ENCODE measurements at places on chromosomes 12 and 14.

GRCh38 chr14:76131071-76131965 lies 20.4 kb upstream of the GPATCH2L start:
- no peak for DNase-seq

- no peak for DNase-seq
These were observed 1.0 kb upstream of the TBK1 start for GRCh38 chr12:64450711-64451486.

DNA sequence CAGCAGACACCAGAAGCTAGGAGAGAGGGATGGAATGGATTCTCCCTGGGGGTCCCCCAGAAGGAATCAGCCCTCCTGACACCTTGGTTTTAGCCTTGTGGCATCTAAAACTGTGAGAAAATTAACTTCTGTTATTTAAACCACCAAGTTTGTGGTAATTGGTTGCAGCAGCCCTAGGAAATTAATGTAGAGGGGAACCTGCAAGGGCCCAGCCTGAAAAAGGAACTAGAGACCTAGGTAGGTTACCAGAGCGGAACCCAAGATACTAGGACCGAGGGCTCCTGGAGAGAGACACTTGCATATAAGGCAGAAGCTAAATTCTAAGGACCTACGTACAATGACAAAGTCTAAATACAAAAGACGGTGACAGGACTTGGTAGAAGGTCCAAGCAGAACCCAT lies 8.1 kb upstream of the DENND5B start:
- no peak for DNase-seq

DNA sequence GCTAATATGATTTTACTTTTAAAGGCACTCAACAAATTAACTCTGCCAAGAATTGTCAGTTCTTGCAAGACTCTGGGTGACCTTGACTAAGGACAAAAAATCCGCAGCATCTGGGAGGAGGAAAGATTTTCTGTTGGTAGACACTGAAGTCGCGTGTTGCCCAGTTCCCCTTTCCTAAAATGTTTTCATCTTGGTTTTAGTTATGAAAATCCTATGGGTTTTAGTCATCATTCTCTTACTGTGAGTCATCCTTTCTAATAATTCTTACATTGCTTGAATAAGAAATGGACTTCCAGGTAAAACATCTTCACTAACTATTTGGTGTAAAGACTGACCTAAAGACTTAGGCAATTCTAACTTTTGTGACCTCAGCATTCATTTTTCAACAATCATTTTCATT lies 9.1 kb downstream of the GSG1 start:
- DNase-seq = no peak

GRCh38 chr14:97490521-97491070 lies 693.4 kb downstream of the VRK1 start:
- no peak for DNase-seq

GRCh38 chr12:89162589-89163261 lies 189.6 kb downstream of the DUSP6 start:
- DNase-seq = no peak

DNA sequence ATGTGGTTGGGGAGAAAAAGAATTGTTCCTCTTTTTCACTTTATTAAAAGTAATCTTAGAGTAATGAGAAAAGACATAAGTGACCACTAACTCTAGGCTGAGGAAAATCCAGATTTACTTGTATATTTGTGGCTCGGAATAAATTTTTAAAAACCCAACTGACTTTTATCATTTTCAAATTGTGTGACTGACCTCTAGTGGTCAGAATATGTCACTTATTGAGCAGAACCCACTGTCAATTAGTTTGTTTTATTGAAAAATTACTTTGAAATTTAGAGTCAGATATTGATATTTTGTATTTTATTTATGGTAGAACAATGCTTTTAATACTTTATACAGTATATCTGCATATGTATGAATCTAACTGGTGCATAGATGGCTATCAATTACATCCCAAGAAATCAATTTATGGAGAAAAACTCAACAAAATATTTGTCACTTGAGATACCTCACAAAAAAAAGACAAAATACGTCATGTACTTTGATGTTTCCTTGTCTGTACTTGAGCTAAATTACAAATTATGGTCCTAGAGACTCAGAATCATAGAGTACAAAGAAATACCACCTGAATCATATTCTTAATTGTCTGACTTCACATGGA lies 229.4 kb downstream of the CNTN1 start:
- no peak for DNase-seq

DNA sequence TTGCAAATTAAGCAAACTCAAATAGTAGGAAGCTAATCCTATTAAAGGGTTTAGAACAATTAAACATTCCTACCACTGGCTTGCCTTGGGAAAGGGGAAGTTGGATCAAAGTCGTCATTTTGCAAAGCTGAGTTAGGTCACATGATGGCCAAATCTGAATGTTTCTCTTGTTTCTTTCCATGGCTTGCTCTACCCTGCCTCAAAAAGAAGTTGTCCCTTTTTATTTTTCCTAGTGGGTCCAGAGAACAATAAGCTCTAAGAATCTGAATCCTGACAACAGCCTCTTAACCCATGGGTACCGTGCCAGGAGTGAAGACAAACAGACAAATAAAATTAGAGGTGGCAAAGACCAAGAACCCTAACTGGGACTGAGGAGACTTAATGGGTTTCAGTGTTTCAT lies 26.2 kb upstream of the NPFF start:
- no peak for DNase-seq

DNA sequence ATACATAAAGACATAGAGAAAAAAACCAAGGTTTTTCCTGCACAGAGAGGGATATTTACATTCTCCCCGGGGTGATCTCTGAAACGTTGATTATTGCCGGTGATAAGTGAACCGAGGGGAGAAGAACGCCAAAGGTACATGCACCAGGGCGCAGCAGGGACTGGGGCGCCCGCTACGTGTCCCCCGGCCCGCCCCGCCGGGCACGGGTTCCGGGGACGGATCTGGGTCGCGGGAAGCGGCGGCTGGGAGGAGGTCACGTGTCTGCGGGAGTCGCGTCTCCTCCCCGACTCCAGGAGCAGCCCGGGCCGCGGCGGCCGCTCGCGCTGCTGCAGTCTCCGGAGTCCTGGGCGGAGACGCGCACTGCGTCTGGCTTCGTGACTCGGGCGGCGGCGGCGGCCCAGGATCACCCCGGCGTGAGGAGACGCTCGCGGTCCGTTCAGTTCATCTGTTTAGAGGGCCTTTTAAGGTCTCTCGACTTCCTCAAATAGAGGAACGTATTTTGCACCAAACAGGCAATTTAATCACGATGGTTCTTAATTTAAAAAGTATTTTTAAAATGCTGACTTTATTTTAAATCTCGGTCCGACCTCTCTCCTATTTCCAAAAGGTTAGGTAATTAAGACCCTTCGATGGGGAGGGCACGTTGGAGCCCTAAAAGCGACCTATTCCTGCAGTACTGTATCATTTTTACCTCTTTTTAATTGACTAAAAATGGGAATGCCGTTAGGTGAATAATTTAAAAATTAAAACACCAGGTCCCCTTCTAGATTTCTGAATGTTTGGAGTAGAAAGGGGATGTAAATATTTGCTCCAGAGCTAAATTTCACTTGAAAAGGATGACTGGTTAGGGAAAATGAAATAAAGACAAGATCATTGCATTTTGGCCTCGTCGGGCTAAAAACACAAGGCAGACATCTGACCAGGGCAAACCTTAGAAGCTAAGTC lies 1.8 kb upstream of the BHLHE41 start:
- peak; percentile 74 for DNase-seq

GRCh38 chr14:67468378-67468730 lies 20.2 kb downstream of the TMEM229B start:
- no peak for DNase-seq

DNA sequence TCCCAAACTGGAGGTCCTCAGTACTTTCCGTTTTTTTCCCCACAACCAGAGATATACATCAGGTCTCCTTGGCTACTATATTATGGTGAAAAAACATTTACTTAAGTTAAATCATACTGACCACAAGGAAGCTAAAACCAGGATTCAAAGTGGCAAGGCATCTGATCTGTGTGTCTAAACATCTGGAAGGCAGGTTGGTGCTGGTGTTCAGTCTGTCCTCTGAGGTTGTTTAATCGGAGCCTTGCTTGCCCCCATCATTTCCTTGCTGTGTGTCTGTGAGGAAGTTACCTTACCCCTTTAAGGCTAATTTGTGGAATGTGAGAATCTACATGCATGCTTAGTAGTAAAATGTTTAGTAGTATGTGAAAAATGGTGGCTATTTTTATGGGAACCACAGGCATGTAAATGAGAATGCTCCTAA lies 75.6 kb downstream of the GALNT4 start:
- DNase-seq = no peak

DNA sequence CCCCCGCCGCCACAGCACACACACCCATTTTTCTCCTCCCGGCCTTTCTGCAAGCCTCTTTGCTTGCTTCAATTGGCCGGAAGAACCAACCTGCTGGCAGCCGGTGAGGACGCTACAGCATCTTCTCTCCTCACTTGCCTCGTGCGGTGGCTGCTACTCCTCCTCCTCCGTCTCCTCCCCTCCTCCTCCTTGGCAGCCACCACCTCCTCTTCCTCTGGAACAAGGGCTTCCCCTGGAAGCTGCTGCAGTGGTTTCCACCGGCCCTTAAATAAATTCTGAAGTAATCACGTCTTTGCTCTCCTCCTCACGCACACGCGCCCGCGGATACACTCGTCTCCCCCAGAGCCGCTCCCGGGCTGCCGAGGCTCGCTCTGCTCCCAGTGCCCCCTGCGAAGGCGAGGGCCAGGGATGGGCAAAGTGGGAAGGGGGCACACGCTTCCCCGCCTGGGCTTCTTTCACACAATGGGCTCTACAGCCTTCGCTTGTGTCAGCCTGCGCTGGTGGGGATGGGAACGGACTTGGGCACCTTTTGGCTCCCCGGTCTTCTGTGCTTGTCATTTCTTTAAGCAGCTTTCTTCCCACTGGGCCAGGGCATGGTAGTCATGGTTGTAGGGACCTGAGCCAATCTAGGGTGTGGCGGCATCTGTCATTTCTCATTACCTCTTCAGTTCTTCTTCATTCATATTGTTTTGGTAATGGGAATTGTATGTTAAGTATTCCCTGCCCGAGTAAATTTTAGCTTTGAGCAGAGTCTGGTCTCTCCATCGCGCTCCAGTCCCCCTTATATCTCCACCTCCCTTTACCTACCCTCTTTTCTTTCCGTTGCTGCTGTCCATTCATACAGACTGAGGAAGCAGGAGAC lies at the start of gene PPFIA2:
PPFIA2 (minus strand) TSS at position 161 of the 862 bp plus-strand sequence.
- DNase-seq = peak; percentile 52

- no peak for DNase-seq
These were observed 39.1 kb downstream of the DDHD1 start for GRCh38 chr14:53113989-53114388.

GRCh38 chr12:113231235-113232088 lies 10.2 kb downstream of the TPCN1 start:
- no peak for DNase-seq

GRCh38 chr12:77133566-77133965 lies 68.2 kb upstream of the E2F7 start:
- peak; percentile 39 for DNase-seq

- no peak for DNase-seq
These were observed 14.1 kb downstream of the STAB2 start for GRCh38 chr12:103600967-103601728.

DNA sequence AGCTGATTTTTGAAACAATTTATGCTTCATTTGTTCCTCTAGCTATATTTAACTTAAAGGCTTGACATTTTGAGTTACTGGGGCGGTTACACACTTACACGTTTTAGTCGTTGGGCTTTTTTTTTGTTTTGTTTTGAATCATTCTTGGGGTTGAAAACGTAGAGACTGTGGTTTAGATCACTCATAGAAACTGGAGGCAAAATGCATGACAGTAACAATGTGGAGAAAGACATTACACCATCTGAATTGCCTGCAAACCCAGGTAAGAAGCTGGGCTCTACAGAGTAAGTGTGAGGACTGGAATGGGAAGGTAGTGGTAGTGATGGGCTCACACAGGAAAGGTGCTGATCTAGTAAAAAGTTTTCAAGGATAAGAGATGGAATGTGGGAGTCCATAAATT lies at the start of gene CLEC2D:
CLEC2D (plus strand) TSS at position 180 of the 400 bp plus-strand sequence; CDS start at position 202, 22 bp downstream.
- no peak for DNase-seq

GRCh38 chr12:30753233-30753632 lies 1.5 kb downstream of the CAPRIN2 start:
- no peak for DNase-seq

DNA sequence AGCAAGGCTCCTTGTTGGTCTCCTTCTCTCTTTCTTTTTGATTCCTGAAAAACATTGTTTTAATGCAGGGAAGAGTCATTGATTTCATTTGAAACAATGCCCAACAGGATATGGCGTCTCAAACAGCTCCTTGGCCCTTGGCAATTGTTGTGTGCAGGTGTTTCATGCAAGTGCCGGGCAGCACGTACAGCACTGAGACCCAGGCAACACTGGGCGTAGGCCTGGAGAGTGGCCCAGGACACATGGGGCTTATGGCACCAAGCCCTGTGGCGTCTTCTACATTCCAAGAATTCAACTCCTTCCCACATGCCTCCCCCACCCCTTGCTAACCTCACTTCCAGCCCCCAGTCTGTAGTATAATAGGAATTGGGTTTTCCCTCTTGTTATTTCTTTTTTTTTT lies 230.4 kb downstream of the SPTSSA start:
- DNase-seq = no peak

GRCh38 chr14:49058511-49058910 lies 527.7 kb downstream of the RPS29 start:
- no peak for DNase-seq

DNA sequence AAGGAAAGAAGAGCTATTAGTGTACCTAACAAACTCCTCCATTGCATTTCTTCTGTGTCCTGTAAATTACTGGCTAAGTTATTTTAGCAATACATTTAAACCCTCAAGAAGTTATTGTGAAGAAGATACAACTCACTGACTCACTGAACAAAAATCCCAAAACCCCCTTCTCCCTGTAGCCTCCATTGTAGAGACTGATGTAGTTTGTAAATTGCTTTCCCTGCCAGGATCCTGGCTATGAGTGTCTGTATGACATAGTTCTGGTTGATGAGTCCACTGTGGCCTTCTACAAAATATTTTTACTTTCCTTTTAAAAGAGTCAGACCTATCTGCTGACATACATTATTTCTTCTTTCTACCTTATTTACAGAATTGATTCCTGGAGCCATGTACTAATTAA lies 155.6 kb downstream of the SLC6A15 start:
- DNase-seq = no peak

DNA sequence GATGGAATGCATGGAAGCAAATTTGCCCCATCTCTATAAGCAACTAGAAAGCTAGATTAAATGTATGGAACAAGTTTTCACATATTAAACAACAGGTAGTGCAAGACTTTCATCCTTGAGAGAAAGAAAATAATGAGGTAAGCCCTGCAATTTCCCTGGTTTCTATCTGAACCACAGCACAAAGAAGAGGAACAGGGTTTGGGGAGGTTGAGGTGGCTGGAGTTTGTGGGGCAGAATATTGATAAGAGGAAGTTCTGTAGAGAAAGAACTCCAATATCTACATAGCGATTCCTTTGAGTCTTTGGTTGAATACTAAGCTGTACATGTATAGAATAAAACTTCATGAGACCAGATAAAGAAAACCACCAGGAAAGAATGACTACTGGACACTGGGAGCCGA lies 96.3 kb upstream of the CCND2 start:
- DNase-seq = no peak

DNA sequence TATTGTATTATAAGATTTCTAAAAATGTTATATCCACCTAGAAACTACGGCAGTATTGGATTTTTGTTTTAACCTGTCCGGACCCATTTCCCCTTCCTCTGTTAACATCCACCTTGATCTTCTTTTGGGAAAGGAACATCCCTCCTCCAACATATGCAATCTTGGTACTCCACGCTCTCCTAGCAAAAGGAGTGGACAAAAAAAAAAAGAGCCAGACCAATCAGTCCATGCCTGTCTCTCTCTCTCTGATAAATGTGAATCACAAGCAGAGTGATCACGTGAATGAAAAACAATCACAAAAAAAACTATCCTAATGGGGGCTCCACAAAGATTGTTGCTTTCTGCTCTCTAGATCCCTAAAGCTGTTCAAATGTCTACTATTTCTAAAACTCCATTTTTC lies 27.1 kb downstream of the OSBPL8 start:
- no peak for DNase-seq

GRCh38 chr12:20361416-20361815 lies 6.9 kb upstream of the PDE3A start:
- DNase-seq = no peak
